ENCODE measurements at places on chromosomes 4 and X.

GRCh38 chr4:37073226-37073840 lies 171.2 kb upstream of the NWD2 start:
- no peak for DNase-seq

DNA sequence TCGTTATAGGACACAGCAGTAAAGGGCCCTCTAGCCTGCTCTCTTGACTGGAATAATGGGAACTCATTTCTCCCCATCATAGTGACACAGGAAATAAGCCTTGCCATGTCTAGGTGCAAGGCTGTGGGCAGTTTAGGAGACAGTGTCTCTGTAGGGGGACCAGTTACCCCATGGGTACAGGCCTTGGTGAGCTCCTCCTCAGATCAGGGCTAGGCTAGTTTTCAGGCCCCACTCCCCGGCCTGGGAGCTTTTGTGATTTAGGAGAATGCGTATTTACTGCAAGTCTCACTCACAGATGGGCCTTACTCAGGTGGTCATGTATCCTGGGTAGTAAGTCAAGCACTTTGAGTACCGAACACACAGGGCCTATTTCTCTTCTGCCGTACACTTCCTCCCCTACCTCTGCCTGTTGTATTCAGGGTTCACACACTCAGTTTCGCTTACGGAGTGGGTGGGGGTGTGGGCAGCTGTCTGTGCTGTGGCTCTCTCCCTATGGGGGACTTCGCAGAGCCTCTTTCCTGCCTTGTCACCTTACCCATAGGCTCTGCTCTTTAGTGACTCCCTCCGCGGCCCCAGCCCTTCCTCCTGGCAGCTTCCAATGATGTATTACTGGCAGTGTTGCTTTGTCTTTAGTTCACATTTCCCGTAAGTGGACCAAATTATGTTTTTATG lies 34.2 kb downstream of the FAM193A start:
- DNase-seq: no peak

DNA sequence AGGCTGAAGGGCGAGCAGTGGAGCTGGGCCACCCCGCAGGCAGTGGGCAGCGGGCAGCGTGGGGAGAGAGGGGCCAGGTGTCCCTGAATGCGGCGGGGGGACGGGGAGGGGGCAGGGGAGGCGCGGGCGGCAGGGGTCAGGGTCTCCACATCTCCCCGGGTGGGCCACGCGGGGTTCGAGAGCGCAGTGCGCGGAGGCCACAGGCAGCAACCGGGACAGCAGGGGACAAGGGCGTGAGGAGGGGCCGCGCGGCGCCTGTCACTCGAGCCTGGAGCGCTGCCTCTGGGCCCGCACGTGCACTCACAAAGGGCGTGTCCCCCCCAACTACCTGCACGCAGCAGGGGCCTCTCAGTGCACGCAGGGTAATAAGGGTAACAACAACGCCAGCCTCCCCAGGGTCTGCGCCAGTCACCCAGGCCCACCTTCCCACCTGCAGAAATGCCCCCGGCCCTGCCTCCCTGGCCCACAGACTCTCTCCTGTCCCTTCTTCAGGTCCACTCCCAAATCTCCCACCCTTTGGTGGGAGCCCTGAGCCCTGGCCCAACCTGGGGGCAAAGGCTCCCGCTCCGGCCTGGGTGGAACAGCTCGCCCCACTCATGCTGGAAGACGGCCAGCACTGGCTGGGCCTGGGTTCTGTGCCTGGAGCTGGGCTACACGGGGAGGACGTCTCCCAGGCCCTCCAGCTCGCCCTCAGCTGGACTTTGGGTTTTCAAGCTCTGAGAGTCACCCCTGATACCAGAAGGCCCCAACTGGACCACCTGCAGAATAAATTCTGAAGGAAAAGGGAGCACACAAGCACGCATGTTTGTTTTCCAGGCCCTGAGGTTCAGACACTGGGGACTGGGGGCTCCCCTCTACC lies 53.2 kb downstream of the ZFYVE28 start:
- DNase-seq: no peak

DNA sequence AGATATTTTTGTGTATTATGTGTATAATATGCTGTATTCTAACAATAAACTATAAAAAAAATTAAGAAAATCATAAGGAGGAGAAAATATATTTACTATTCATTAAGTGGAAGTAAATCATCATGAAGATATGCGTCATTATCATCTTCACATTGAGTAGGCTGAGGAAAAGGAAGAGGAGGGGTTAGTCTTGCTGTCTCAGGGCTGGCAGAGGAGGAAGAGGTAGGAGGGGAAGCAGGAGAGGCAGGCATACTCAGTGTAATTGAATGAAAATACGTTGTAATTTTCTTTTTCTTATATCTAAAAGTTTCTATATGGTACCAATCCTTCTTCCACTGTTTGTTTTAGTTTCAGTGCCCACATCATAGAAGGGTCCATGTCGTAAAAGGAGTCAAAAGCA lies 9.8 kb upstream of the TMEM185A start:
- DNase-seq: no peak

- no peak for DNase-seq
Observed at GRCh38 chrX:36501169-36501702, 506.9 kb upstream of the FAM47C start.

DNA sequence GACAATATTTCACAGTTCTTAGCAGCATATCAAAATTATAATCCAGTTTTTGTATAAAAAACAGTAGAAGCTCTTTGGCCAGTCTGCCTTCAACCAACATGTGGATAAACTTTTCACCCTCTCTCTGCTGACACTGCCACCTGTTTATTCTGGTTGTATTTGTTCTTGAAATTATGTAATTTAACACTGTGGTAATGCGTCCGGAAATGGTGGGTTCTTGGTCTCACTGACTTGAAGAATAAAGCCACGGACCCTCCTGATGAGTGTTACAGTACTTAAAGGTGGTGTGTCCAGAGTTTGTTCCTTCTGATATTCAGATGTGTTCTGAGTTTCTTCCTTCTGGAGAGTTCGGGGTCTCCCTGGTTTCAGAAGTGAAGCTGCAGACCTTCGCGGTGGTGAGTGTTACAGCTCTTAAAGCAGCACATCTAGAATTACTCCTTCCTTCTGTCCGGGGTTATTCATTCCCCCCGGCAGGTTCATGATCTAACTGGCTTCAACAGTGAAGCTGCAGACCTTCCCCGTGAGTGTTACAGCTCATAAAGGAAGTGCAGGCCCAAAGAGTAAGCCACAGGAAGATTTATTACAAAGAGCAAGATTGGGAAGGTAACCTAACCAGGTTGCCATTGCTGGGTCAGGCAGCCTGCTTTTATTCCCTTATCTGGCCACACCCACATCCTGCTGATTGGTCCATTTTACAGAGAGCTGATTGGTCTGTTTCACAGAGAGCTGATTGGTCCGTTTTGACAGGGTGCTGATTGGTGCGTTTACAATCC lies 15.7 kb downstream of the FAM184B start:
- no peak for DNase-seq

GRCh38 chr4:1492651-1493539 lies 86.7 kb upstream of the NKX1-1 start:
- DNase-seq: no peak

- no peak for DNase-seq
Observed at GRCh38 chr4:166432842-166433241, 559.8 kb downstream of the TLL1 start.

- DNase-seq: no peak
Observed at GRCh38 chrX:23127586-23127985, 127.8 kb downstream of the DDX53 start.

- DNase-seq: no peak
Observed at GRCh38 chr4:113474017-113474416, 287.5 kb downstream of the CAMK2D start.

DNA sequence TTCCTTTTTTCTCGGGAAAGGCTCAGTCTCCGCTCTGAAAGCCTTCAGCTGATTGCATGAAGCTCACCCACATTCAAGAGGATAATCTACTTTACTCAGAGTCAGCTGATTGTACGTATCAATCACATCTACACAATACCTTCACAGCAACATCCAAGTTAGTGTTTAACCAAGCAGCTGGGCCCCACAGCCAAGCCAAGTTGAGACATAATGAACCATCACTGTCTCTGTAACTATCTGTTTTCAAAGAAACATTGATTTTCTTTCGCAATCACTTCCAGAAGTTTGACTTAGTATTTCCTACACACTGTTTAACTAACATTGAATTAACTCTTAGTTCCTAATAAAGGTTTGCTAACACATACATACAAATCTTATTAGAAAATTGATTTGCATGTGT lies 40.3 kb downstream of the RWDD4 start:
- no peak for DNase-seq

DNA sequence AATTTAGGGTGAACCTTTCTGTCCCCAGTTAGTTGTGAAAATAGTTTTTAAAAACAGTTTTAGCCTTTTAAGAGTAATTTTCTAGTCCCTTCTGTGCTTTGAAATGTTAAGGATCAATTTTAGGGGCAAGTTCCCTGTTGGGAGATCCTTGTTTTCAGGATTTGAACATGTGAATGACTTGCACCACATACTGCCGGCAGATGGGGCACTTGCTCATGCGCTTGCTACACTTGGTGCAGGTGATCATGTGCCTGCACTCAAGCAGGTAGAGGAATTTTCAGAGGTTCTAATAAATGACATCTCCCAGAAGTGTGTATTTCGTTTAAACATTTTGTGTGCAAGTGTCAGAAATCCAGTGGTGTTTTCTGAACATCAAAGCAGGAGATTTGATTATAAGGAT lies 195.9 kb downstream of the CHM start:
- no peak for DNase-seq

DNA sequence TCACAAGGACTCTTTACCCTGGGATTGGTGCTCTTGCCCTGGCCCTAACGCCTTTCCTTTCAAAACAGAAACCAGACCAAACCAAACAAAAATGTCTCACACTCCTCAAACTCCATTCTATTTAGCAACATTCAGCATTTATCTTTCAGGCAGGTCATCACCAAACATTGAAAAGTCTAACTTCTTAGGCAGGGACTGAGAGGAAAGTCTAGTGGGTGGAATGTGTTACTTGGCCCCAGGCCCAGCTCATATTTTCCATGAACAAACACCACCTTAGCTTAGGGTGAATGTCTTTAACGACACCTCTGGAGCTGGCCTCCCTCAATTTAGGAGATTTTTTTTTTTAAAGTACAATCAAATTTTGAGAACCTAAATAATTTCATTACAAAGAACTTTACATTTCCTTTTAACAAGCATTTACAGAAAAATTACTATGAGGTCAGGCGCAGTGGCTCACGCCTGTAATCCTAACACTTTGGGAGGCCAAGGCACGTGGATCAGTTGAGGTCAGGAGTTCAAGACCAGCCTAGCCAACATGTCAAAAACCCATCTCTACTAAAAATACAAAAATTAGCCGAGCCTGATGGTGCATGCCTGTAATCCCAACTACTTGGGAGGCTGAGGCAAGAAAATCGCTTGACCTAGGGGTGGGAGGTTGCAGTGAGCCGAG lies 10.2 kb upstream of the N4BP2 start:
- DNase-seq: no peak

DNA sequence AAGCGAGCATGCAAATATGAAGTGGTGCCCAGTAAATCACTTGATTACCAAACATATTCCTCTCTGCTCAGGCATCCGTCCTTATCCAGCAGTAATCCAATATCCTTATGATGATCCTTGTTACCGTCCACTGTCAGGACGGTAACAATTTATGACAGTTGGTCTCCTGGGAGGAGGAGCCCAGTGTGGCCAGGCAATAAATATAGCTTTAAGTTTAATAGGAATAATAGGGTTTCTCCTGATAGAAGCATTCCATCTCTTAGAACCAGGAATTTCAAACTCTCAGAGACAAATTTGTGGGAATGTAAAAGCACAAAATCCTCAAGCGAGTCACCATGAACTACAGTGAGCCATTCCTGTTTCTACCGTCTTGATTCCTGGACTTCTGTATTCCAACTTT lies 171.2 kb upstream of the IL15 start:
- no peak for DNase-seq

GRCh38 chr4:47315346-47315745 lies 148.2 kb downstream of the COMMD8 start:
- no peak for DNase-seq

GRCh38 chr4:70927502-70928137 lies 25.5 kb downstream of the MOB1B start:
- DNase-seq: no peak

DNA sequence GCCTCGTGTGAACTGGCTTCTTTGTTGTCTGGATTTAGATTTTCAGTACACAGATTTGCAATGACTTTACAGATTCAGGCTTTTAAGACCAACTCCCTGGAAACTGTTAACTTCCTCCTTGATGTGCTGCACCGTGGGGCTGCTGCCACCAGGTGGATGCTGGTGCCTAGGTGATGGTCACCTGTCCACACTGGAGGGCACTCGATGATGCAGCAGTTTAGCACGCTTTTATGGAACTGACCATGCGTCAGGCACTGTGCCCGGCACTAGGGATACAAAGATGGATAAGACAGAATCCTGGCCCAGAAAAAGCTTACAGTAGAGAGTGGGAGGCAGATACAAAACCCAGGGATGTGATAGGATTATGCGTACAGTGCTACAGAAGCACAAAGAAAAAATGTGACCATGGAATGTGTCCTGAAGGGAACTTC lies 180.7 kb downstream of the CEP135 start:
- DNase-seq: no peak

DNA sequence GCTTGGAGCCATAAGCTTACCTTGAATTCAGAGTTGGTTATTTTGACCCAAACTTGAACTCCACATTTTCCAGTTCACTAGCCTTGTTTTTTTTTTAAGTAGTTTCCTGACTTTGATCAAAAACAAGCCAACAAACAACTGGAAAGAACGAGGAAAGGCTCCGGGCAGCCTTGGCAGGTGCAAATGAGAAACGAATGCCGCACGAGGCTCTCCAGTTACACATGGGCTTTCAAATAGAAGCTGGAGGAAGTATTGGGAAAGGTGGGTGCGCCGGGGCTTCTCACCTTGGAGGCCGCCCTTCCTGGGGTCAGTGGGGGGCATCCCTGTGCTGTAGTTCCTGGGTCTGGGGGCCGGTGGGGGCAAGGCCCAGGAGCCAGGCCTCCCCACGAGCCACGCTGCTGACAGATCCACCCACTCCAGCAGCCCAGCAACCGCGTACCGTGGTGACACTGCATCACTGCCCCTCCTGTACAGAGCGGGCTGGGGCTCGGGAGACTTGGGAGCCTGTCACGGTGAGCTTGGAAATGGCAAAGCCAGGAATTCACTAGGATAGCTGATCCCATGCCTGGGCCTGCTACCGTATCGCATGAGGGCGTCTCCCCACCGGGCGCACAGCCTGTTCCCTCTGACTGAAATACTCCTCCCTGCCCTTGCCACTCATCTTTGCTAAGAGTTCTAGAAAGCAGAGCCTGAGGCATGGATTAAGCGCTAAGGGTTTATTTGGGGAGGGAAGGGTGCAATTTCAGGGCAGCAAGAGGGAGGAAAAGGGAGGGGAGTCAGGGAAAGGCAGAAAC lies 50.9 kb upstream of the ADRA2C start:
- DNase-seq: no peak

DNA sequence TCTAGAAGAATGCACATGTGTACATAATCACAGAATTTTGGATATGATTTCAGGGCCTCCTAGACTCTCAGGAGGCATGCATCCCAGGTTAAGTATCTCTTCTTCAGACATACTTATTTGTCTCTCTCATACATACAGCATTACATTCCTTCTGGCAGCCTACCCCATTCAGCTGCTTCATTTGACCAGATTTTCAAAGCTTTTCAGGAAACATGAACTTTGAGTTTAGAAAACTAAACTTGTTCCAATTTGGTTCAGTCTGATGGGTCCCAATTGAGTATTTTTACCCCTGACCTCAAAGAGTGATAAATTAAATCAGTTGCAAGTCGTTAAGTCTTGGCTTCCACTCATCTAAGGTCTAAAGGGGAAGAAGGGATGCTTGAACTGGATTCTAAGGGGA lies 330.9 kb downstream of the ARHGAP24 start:
- no peak for DNase-seq
